CD14-positive monocyte (primary cell): ENCODE measurements at places on chromosomes 4 and X. TPM values are rescaled to one million over a fixed set of nuclear protein-coding genes. Genes with fewer than 3 reads are reported as not detected.

The ADAMTS3 gene
- polyA plus RNA-seq, result not detected in 2 replicates

The FANCB gene
- 0.28 and 0.85 TPM in 2 replicates for polyA plus RNA-seq

The ARHGAP24 gene
- 18.8 TPM for polyA plus RNA-seq

The SPANXC gene
- polyA plus RNA-seq, result not detected

The SMIM43 gene
- not detected for polyA plus RNA-seq

The MAGEA8 gene
- not detected in 2 replicates for polyA plus RNA-seq

The DCAF8L2 gene
- polyA plus RNA-seq, result not detected

- DNase-seq, result no peak
Measured at GRCh38 chrX:139202742-139203420, 327.7 kb upstream of the F9 start.

- no peak for DNase-seq
Measured at GRCh38 chr4:83606898-83607297, 71.0 kb downstream of the GPAT3 start.

- no peak for DNase-seq
Measured at GRCh38 chr4:159398236-159398638, 295.4 kb downstream of the RAPGEF2 start.

- DNase-seq, result no peak
Measured at GRCh38 chr4:173477016-173477415, 53.0 kb downstream of the HAND2 start.

DNA sequence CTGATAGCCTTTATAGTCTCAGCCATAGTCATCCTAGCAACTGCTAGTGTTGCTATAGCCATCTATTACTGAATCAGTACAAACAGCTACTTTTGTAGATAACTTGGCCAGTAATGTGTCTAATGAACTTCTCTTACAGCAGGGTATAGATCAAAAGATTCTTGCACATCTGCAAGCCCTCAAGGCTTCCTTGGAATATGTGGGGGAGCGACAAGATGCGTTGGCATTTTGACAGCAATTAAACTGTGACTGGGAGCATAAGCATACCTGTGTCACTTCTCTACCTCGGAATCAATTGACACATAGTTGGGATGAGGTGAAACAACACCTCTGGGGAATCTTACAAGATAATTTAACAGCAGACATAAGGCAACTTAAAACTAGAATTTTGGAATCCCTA is 87.6 kb downstream of the TMEM144 start:
- no peak for DNase-seq

DNA sequence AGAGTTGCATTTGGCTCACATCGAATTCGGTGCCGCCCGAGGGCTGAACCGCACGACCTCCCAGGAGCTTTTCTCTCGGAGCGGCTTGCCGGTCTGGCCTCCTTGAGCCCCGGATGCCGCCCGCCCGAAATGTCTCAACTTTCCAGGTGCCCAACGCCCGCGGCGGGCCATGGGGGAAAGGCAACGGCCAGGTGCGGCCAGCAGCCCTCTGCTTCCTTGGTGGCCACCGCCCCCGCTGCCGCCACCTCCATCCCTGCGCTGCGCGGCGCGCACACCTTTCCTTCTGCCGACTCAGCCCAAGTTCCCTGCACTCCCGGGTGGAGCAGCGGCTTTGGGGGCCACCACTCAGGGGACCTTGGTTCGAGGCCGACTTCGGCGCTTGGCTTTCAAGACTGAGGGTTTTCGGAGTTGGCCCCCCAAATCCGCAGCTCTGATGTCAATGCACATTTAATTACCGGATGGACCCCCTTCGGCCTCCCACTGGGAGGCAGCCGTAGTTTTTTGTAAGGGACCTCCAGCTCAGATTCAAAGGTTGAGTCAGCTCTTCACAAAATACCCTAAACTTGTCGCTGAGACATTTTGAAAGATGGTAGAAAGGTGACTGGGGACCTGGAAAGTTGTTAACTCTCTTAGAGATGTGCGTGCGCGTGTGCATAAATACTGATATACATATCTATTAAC is 1.1 kb downstream of the AFF2 start:
- DNase-seq, result no peak

DNA sequence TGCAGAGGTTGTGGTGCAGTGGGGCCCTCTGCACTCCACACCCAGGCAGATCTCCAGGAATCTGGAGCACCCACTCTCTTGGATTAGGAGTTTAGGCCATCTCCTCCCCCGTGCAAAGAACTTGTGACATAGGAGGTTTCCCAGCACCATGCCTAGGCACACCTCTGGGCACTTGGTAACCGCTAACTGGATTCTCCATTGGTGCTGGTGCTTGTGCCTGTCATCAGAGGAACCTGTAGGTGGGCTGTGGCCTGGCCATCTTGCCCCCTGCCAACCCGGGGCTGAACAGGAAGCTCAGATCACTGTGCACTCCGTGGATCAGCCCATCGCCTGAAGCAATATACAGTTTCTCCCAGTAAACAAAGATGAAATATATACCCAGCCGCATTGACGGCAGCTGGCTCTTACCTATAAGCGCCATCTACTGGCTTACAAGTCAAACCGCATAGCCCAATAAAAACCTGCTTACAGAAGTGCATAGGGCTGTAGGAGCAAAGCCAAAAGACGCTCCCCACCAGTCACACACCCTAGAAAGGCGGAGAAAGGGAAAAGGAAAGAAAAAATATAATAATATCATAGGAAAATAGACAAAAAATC is 19.1 kb upstream of the TEX13B start:
- DNase-seq, result peak; percentile 11

- DNase-seq, result no peak
Measured at GRCh38 chr4:110343534-110343933, 132.4 kb upstream of the ENPEP start.

DNA sequence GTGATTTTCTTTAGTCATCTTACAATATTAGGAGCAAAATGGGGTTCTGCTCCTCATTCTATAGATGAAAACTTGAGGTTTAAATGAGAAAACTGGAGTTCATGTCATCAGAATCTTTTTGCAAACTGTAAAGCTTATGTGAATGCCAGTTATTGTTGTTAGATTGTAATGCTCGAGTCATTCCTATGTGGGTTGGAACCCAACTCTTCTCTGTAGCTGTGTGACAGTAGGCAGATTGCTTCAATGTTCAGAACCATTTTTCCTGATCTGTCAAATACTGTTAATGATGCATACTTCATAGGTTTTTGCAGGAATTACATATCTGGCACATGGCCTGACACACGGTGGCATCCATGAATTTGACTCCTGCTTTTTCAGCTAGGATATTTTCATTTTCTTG is 178.9 kb downstream of the RAPGEF2 start:
- no peak for DNase-seq

DNA sequence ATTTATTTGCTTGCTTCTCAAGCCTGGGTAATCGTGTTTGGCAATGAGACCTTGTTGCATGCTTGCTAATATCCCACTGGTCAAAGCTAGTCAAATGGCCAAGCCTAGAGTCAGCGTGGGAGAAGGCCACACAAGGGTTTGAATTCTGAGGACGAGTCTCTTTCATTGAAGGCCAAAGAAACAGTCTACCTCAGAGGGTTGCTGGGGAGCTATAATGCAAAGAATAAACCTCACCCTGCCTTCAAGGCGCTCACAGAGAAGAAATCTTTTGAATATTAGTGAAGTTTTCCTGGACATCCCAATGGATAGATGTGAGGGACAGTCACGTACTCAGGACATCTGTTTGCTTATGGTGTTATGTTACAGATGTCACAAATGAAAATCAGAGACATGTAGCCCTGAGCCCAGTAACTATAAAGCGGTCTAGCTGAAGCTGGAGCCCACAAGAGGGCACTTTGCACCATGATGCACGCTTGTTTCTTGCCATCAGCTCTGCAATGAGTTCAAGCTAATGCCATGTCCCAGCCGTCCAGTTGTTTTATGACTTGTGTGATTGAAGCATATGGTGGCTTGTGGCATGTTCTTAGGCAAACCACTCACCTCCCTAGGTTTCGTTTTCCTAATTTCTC is 1.1 kb upstream of the TLR3 start:
- peak; percentile 13 for DNase-seq

- no peak for DNase-seq
Measured at GRCh38 chr4:21554066-21554465, 394.5 kb downstream of the KCNIP4 start.

DNA sequence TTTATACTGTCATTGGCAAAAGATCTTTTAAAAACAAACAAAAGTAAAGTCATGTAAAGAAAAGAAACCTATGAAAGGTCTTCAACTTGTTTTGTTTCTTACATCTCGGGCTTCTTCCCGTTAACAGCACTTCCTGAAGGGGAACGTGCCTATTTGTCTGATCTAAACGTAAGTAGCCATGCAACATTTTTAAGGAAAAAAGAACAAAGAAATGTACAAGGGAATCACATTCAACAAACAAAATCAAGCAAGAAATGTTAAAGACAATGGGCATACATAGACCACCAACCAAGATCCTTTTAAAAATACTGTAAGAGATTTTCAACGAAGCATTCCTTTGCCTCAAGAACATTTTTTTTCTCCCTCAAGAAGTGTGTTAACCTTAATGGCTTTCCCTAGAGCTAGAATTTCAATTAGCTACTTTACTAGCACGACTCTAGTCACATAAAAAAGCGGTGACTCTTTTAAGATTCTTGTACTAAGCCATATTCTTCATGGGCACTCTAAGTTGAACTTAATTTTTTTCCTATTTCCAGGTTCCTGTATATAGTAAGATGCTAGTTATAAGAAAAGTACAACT is 112.0 kb upstream of the TTC29 start:
- no peak for DNase-seq

DNA sequence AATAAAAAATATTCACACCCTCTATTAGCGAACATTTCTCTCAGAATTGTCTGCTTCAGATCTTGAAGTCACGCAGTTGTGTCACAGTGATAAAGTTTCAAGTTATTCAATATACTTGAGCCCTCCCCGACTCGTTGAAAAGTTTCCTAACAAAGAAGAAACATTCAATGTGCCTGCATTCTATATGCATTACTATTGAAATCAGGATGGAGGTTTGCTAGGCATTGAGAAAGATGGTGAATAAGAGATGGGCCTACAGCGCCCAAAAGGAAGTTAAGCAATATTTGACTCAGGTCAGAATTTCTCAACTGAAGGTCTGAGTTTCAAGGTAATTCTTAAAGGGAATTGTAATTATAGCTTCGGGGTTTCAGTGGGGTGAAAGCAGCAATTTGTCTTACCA is 6.1 kb downstream of the TCEANC start:
- DNase-seq, result peak; percentile 85

DNA sequence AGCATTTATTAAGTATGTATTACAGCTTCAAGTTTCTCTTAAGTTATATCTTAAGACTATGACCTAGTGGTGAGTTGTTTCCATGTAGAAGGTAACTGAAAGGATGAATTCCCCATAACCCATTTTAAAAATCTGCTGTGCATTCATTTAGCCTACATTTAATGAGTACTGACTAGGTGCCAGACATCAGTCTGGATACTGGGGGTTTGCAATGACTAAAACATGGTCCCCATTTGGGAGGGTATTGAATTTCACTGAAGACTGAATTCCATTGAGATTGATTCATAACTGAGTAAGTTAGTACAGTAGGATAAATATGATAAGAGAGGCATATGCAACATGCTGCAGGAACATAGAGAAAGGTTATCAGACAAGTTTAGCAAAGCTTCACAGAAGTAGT is 241.5 kb downstream of the FRAS1 start:
- no peak for DNase-seq

GRCh38 chr4:136337216-136337615 is 1195.1 kb downstream of the PCDH18 start:
- DNase-seq, result no peak

GRCh38 chr4:1654216-1654955 is 29.7 kb downstream of the FAM53A start:
- DNase-seq, result no peak

- DNase-seq, result no peak
Measured at GRCh38 chr4:75653845-75654503, 19.2 kb downstream of the G3BP2 start.

- no peak for DNase-seq
Measured at GRCh38 chr4:183360161-183360919, 38.1 kb upstream of the CLDN24 start.

GRCh38 chrX:115902995-115903394 is 267.5 kb upstream of the AGTR2 start:
- DNase-seq, result no peak

GRCh38 chrX:42720209-42720608 is 57.8 kb downstream of the PPP1R2C start:
- DNase-seq, result no peak

DNA sequence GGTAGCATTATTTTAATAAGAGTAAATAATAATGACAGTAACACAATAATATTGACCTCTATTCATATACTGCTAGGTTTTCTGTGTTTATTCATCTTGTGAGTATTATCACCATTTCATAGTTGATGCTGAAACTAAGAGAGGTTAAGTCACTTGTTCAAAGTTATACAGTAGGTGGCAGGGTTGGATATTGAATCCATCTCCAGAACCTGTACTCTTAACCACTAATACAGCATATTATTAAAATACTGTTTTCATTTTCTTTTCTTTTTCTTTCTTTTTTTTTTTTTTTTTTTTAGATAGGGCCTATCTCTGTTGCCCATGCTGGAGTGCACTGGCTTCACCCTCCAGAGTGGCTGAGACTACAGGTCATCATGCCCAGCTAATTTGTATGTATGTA is 7.1 kb upstream of the ELF2 start:
- peak; percentile 35 for DNase-seq

DNA sequence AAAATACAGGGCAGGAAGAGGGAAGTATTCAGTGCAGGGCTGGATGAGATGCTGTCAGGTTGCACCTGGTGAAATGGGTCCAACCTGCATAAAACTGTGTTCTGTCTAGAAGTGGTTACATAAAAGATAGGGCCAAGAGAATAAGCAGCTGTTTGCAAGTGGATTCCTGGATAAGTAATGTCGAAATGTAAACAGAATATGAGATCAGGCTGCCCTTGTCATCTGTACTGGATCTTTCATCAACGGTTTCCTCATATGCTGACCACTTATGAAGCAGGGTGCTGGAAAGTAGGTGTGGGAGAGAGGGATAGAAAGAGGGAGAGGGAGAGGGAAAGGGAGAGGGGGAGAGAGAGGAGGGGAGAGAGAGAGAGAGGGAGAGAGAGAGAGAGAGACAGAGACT is 349.8 kb upstream of the CPEB2 start:
- no peak for DNase-seq

DNA sequence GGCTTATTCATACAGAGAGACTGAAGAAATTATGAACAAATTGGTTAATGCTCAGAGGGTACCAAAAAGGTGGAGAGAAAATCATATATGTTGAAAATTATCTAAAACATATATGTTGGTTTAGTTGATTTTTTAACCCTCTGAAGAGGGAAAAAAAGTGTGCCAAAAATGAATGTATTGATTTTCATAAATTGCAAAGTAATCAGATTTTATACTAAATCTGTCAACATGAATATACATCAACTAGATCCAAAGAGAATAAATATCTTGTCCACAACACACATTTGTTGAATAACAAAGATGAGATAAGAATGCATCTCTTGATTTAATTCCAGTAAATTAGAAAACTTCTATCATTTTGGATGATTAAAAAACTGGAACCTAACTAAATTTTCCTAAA is 125.3 kb upstream of the TACR3 start:
- no peak for DNase-seq

- no peak for DNase-seq
Measured at GRCh38 chrX:69138512-69138911, 26.7 kb downstream of the PJA1 start.
